Ecto neural progenitor cell (in vitro differentiated cells): ENCODE measurements at places on chromosomes 1 and 21.
A peak's percentile ranks its signal among the peaks of the same experiment; 100 is the strongest.

DNA sequence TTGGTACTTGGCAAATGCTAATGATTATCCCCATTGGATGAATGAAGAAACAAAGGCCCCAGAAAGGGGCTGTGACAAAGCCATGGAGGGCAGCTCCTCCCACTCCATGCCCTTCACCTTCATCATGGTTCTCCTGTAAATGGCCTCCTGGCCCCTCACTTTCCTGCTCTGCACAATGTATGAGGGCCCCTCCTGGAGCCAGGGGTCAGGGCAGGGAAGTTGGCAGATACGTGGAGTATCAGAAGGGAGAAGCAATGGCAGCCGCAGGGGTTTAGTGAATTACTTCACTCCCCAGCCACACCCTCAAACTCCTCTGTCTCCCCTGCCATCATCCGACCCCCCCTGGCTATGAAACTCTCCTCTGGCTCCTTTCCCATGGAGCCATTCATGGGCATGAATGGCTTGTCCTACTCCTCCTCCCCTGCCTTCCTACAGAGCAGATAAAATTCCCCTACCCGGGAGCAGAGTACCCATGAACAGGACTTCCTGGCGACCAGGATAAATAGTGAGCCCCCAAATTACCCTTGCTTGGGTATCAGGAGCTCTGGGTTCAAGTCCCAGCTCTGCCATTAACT, 86.3 kb downstream of the CAMK2N1 start:
- DNase-seq, result no peak

GRCh38 chr1:39735731-39736130, 3.0 kb upstream of the PPIE start:
- DNase-seq, result no peak

DNA sequence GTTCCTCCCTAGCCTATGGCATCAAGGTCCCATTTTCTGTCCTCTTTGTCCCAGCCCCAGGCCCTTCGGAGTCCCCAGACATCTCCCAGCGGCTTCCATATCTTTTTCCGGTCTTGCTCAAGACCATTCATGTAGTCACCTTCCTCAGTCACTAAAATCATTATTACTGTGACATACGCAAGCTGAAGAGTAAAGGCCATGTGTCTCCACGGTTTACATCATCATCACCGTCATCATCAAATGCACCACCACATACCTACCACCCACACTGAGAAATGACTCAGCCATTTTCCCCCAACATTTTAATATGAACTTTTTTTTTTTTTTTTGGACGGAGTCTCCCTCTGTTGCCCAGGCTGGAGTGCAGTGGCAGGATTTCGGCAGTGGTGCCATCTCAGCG, 43.4 kb downstream of the FHAD1 start:
- no peak for DNase-seq

GRCh38 chr21:34199121-34199910, 125.9 kb downstream of the MRPS6 start:
- DNase-seq, result no peak

- DNase-seq, result no peak
Observed at GRCh38 chr1:210264496-210265380, 32.1 kb downstream of the SERTAD4 start.

- DNase-seq, result no peak
Observed at GRCh38 chr1:184597650-184598357, 156.9 kb downstream of the EDEM3 start.

DNA sequence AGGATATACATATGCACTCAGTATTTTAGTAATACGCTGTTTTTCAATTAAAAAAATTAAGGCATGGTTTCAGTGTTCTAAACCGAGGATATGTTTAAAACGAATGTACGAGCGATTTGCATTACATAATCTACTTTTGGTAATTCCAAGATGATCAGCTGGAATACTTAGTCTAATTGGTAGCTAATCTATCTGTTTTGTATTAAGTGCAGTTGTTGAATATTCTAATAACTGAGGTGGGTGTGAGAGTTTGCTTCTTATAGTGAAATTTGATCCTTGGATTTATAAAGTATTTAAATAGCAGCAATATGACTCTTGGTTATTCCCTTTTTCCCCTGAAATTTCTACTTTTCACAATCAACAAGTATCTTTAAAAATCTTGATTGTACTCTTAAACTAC, 1.3 kb downstream of the RNF2 start:
- DNase-seq, result no peak

- DNase-seq, result no peak
Observed at GRCh38 chr1:154553056-154554030, 5.1 kb downstream of the UBE2Q1 start.

GRCh38 chr1:214004014-214004413, 16.2 kb downstream of the PROX1 start:
- DNase-seq, result no peak

DNA sequence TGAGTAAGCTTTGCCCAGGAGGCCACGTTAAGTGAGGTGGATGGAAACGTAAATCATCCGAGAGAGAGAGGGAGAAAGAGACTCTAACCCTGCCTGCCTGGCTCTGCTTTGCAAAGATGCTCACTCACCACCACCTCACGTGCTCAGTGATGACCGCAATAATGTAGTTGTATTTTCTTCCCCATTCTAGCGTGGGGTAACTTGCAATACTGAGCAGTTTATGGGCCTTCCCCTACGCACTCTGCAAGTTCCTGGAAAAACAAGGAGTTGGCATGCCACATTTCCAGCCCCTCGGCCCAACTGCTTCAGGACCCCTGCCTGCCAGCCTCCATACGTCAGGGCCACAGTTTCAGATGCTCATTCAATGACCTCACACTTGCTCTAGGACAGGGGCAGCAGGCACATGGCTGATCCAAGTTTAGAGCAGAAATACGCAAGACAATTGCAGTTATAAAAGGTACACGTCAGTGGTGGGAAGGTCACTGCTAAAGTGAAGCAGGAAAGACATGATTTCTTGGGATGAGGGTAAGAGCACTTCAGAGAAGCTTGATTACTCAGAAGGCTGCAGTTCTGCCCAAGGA, 112.5 kb upstream of the RAB4A start:
- DNase-seq, result no peak

- DNase-seq, result no peak
Observed at GRCh38 chr1:242605521-242605920, 81.0 kb upstream of the PLD5 start.

GRCh38 chr1:159783724-159784123, 3.0 kb downstream of the DUSP23 start:
- no peak for DNase-seq

DNA sequence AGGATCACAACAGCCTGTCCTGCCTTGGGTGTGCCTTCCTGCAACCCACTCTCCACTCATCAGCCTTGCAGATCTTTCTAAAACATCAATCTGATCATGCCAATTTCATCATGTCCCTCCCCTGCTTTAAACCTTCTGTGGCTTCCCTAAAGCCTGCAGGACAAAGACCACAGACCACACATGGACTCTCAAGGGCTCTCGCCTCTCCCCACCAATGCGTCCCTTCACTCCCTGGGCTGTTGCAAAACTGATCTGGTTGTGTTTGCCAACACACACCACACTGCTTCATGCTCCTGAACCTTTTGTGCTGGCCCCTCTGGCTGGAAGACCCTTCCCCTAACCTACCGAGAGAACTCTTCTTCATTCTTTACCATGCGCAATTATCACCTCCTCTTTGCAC, 72.4 kb downstream of the ITPKB start:
- no peak for DNase-seq

GRCh38 chr1:205396967-205397616, 24.8 kb downstream of the LEMD1 start:
- peak; percentile 59 for DNase-seq

DNA sequence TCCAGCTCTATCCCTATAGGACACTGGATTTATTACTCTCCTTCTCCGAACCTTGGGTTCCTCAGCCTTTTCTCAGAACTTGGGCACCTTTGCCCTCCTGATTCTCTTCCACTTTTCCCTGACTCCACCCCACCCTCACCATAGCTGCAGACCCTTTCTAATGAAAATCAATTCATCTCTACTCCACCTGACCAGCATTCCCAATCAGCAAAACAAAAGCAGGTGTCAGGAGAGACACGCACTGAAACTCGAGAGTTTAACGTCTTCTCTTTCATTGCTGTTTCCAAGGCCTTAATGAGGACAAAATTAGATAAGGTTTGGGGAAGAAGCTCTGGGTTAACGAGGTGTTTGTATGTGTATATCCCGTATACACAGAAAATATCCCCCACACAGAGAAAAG, 208.8 kb downstream of the PLPP3 start:
- no peak for DNase-seq

- no peak for DNase-seq
Observed at GRCh38 chr1:39892601-39893595, 8.8 kb downstream of the MYCL start.

DNA sequence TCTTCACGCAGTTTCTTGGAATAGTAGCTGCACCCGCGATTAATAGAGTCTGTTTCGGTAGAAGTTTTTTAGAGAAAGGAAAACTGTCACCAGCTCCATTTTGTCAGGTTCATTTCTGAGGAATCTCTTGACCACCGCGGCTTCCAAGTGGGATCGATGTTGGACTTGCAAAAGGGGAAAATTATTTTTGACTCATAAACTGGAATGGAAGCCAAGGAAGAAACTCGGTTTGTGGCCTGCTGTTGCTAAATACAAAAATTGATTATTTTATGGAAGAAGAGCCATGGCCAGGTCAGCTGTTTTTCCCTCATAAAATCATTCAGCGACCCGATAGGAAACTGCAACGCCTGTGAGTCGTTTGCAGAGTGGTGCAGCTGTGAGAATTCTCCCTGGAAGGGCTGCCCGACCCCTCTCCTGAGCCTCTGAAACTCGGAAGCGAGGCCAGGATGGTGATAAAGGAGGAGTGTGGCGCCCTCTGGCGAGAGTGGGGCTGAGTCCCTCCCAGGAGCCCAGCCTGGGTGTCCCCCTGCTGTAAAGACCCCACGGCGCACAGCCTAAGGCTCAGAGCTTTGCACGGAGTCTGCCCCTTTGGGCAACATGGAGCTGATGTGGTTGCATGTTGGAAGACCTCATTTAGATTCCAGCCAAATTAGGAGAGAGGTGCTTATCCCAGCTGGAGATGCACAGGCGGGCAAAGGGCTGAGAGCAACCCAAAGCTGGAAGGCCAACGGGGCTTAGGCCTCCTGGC, 83.6 kb upstream of the SLC25A33 start:
- DNase-seq, result peak; percentile 92

DNA sequence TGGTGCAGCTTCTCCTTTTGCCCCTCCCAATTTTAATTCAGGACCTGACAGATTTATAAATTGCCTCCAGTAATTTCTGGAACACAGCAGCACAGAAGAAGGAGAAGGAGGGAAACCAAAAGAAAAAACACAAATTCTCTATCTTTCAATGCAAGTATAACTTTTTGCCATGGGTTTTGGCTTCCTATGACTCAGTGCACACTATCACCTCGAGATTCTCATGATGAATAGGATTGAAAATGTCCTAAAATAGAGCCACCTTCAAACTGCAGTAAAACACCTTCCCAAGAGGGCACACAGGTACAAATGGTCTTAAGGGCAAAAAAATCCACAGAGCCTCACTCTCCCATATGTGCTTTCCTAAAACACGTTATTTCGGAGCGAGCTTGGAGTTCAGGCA, 113.6 kb downstream of the HLCS start:
- DNase-seq, result no peak

- DNase-seq, result no peak
Observed at GRCh38 chr1:200967693-200968468, 55.6 kb downstream of the KIF21B start.

DNA sequence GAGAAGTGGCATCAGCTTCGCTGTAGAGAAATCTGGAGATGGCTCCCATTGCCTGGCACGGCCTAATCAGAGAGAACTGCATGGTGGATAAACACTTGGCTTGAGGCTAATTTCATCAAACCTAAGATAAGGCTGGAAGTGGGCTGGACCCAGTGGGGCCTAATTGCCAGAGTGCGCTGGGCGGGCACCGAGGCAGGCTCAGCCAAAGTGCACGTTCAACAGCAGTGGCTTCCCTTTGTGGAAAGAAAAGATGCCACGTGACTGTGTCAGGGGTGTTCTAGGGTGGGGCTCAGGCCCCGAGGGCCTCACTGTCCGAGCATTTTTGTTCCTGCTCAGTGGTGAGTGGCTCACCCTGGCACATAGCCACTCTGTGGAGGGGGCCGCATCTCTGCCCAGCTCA, 5.8 kb downstream of the PLCH2 start:
- no peak for DNase-seq

- DNase-seq, result no peak
Observed at GRCh38 chr1:42847111-42847595, 740 bp downstream of the ZNF691 start.

GRCh38 chr21:44934797-44935532, 4.9 kb upstream of the SLX9 start:
- no peak for DNase-seq

DNA sequence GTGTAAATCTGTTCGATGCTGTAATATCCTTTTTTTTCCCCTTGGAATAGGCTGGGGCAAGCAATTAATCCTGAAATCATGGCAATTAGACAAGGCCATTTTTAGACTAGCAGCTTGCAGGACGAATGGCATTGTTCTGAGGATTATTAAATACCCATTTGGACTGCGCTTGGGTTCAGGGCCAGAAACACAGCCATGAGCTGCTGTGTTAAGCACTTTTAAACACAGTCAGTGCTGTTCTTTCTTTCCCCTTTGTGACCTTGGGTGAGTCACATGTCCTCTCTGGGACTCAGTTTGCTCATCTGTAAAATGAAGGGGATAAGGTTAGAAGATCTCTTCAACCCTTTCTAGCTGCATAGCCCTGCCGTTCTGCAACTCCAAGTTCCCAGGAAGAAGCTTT, 58.6 kb upstream of the C8B start:
- DNase-seq, result no peak

DNA sequence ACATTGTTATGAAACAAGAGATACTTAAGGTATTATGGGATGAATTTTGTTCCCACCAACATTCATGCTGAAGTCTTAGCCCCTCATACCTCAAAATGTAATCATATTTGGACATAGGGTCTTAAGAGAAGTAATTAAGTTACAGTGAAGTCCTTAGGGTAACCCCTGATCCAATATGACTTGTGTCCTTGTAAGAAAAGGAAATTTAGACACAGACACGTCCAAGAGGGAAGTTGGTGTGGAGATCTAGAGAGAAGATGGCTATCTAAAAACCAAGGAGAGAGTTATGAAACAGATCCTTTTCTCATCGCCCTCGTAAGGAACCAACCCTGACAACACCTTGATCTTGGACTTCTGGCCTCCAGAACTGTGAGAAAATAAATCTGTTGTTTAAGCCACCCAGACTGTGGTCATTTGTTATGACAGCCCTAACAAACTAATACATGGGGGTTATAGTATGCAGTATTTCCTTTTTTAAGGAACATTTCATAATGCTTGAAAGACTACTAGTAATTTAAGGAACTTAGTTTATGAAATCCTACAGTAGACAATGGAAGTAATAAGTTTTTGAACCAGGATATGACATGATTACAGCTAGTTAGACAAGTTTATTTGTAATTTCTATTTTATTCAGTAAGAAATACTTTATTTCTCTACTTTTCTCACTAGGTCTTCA, 875.5 kb upstream of the ADGRL2 start:
- no peak for DNase-seq

GRCh38 chr1:17599954-17600300, 60.4 kb downstream of the ARHGEF10L start:
- no peak for DNase-seq

- no peak for DNase-seq
Observed at GRCh38 chr1:37724575-37724974, 32.3 kb downstream of the CDCA8 start.
